Hematopoietic multipotent progenitor cell treated with erythropoietin and hydrocortisone succinate and interleukin-3 and kit ligand, for 4 days (in vitro differentiated cells): ENCODE measurements at places on chromosomes 13 and 19.

- DNase-seq = no peak
Measured at GRCh38 chr13:53167561-53167960, 138.9 kb downstream of the OLFM4 start.

DNA sequence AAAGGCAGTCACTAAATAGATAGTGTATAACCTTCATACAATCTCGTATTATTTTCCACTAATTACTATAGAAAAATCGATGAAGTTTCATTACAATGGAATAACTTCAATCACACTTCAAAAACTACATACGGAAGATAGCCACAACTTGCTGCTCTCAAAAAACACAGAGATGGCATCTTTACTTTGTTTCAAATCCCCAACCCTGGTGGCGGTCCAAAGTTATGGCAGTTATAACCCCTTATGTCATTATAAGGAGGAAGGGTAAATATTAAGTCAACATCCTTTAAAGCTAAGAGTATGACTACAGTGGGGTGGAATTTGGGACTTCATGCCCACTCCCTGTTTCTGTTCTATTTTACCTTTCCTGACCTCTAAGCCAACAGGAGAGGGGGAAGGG, 146.5 kb downstream of the LACC1 start:
- no peak for DNase-seq

DNA sequence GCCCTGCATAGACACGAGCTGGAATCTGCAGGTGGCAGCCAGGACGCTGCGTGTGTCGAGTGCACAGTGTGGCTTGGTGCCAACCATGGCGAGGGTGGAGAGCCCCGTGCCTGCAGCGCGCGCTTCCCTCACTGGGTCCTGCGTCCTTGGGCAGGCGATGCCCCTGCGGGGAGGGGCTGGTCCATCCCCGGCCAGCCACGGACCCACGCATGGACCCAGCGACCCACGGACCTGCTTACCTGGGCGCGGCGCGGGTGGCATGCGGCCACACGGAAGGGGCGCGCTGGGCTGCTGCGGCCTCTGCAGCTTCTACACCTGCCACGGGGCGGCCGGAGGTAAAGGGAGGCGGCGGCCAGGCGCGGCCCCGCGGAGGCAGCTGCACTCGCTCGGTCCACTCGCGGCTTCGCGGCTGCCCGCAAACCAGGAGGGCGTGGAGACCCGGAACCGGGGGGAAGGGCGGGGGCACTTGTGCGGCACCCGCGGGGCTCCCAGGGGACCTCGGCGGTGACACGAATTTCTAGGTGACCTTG, 569 bp upstream of the MCF2L start:
- DNase-seq = peak; percentile 41

- no peak for DNase-seq
Measured at GRCh38 chr13:94209117-94209516, 270.4 kb downstream of the DCT start.

GRCh38 chr19:13045812-13046211, 50.5 kb downstream of the NFIX start:
- DNase-seq = no peak

DNA sequence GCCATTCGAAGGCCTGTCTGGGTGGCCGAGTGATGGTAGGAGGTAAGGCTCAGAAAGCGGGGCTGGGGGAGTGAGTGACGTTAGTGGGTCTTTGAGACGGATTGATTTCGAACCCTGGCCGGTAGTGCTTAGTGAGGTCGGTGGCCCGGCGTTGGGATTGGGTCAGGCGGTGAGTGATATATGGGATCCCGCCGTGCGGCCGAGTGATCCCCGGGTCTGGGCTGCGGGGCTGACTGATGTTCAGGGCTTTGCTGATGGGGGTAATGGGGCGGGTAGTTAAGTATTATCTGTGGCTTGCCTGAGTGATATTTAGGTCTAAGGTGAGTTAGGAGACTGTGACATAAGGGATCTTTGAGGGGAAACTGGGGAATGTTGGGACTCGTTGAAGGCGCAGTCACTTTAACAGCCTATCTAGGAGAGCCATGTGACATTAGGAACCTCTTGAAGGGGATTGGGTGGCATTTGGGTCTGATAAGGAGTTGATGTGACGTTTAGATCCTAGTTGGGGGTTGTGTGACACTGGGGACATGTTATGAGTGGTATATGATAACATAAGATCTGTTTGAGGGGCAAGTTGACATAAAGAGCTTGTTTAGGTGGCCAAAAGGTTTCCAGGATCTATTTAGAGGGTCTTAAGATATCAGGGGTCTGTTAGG, 543 bp downstream of the PSMC4 start:
- DNase-seq = peak; percentile 53

DNA sequence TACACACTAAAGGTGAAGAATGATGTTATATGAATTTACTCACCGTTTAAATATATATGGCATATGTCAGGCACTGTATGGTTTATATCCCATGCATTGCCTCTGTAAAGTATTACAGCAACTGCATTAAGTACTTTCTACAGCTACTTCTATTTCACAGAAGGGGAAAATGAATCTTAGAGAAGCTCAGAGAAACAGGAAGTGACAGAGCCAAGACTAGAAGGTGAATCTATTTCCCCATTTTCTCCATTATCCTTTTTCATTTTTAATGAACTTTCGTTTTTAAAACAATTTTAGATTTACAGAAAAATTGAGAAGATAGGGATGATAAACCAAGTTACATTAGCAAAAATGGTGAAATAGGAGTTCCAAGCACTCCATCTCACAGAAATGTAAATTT, 863.3 kb downstream of the UQCRFS1 start:
- peak; percentile 2 for DNase-seq

GRCh38 chr19:49579947-49580263, 451 bp downstream of the NOSIP start:
- DNase-seq = no peak

DNA sequence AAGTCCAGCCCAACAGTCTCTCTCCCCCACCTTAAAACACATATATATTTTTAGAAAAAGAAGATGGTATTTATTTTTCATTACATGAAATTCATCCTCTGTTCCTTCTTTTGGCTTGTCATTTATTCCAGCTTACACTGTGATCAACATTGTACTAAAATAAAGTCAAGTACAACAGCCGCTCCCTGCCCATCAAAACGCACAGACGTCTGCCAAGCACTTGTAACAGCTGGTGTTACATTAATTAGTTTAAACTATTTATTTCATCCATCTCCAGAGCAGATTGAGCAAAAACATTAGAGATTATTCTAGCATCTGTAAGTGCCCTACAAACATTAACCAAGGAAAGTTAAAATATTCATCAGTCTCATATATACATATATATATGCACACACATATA, 350.5 kb downstream of the DACH1 start:
- DNase-seq = no peak

- DNase-seq = no peak
Measured at GRCh38 chr13:77853703-77854102, 64.9 kb downstream of the EDNRB start.

DNA sequence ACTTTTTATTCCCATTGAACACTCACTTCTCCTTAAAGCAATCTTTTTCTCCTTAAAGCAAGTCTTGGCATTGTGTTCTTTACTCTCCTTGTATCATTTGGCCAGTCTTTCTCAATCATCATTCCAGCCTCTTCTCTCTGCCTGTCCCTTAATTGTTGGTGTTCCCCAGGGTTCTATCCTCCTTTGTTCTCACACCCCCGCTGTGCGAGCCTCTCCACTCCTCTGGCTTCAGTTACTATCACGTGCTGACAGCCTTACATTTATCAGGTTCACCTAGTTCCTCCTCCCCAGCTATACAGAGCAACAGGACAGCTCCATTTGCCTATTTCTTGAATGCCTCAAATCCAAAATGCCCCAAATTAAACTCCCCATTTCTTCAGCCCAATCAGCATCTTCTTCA, 24.6 kb downstream of the CYSLTR2 start:
- no peak for DNase-seq

- peak; percentile 52 for DNase-seq
Measured at GRCh38 chr13:36875961-36876360, 44.1 kb downstream of the SMAD9 start.

DNA sequence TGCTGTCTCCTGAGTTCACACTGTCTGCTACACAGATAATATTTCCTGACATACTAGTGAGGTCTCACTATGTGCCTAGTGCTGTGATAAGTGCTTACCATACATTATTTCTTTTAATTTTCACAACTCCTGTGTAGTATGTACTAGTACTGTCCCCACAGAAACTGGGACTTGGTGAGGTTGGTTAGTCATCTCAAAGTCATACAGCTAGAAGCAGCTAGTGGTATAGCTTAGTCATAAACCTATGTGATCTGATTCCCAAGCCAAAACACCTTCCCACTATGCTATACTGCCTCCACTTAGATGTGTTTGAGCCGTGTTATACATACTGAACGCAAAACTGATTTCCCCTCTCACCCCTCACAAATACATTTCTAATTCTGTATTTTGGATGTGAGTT, 10.5 kb downstream of the MTMR6 start:
- no peak for DNase-seq

GRCh38 chr13:100344544-100344943, 244.0 kb downstream of the GGACT start:
- DNase-seq = no peak

- no peak for DNase-seq
Measured at GRCh38 chr13:98313023-98313921, 136.2 kb upstream of the RNF113B start.

GRCh38 chr19:54248016-54248601, 5.5 kb upstream of the LILRA6 start:
- DNase-seq = peak; percentile 37

GRCh38 chr13:111336666-111337065, 16.2 kb downstream of the TEX29 start:
- no peak for DNase-seq

- peak; percentile 80 for DNase-seq
Measured at GRCh38 chr19:3849092-3849491, 19.7 kb downstream of the ZFR2 start.
